H1 (cell line): ENCODE measurements at places on chromosomes 1 and 21. TPM values are rescaled to one million over a fixed set of nuclear protein-coding genes. Genes with fewer than 3 reads are reported as not detected.

GRCh38 chr1:163709636-163710035 lies 387.9 kb downstream of the NUF2 start:
- DNase-seq, result no peak

- no peak for DNase-seq
Measured at GRCh38 chr21:38242061-38242460, 14.7 kb upstream of the KCNJ15 start.

DNA sequence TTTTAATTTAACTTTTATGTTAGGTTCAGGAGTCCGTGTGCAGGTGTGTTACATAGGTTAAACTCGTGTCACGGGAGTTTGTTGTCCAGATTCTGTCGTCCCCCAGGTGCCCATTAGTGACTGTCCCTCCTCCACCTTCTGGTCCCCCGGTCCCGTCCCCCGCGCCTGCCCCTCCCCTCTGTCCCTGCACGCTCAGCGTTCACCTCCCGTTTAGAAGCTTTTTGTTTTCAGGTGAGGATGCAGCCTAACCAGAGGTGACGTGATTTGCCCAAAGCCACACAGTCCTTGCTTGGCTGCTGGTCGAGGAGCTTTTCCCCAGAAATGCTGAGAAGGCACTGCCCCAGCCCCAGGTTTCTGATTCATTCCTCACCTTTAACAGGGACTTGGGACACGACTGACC lies 844 bp downstream of the C1orf146 start:
- no peak for DNase-seq

DNA sequence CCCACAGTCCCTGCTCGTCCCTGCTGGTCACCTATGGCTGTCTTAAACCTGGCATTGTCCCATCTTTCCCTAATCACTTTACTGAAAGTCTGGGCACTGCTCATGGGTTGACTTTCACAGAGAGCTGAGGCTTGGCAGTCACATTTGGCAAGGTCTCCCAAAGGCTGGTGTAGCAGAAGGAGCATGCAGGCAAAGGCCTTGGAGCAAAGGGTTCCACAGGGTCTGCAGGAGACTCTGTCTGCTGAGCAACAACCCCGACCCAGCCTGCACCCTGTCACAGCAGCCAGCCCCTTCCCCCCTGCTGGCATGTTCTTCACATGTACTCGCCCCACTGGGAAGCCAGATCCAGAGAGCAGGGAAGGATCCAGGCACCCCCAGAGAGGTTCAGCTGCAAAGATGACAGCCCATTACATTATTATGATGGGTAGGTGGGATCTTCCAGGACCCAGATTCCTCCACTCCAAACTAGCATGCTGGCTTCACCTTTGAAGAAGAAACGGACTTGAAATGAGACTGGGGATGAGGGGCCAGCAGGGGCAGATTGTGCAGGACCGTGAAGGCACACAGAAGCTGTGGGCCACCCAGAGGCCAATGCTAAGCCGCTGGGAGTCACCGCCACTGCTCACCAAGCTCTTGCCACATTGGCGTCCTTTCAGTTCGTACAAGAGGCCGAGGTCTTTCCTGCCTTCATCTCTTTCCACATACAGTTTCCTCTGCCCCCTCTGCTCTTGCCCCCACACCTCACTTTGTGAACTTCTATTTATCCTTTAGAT lies 14.2 kb upstream of the TMEM125 start:
- DNase-seq, result no peak

DNA sequence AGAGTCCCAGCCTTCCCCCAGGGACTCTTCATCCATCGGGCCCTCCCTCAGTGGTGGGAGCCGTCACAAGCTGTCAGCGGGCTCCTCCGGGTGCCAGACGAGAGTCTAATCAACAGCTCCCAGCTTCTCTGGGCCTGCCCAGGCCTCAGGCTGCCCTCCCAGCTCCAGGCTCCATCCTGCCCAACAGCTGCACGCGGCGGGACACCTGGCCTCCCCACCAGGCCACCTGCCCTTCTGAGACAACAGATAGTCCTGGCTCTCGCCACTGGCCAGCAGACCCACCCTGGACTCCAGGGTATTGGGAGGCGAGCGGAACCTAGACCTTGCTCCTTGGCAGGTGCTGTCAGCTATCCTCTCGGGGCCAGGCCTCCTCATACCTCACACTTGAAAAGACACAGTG lies 3.1 kb downstream of the WNT4 start:
- no peak for DNase-seq

GRCh38 chr1:201716742-201717135 lies 112.2 kb upstream of the IPO9 start:
- DNase-seq, result no peak

- DNase-seq, result no peak
Measured at GRCh38 chr1:205301842-205302588, 19.5 kb downstream of the NUAK2 start.

- no peak for DNase-seq
Measured at GRCh38 chr1:180141381-180141934, 13.2 kb upstream of the QSOX1 start.

- no peak for DNase-seq
Measured at GRCh38 chr1:117930484-117930883, 945 bp downstream of the WDR3 start.

DNA sequence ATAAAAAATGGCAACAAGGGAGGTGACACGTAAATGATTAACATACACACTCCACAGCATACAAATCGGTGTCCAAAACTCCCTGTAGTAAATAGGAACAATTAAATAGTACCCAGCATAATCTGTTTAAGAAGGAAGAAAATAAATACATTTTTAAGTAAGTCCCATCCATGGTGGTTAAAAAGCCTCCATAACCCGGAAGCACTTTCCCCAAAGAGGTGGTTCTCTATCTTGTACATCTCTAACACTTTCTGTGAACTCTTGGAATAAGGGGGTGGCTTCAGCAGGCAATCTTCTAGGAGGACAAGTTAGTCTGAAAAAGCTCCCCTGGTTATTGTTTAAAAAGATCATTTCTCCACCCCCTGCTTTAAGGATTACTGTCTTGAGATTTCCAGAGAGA lies 76.9 kb downstream of the PTPN14 start:
- no peak for DNase-seq

DNA sequence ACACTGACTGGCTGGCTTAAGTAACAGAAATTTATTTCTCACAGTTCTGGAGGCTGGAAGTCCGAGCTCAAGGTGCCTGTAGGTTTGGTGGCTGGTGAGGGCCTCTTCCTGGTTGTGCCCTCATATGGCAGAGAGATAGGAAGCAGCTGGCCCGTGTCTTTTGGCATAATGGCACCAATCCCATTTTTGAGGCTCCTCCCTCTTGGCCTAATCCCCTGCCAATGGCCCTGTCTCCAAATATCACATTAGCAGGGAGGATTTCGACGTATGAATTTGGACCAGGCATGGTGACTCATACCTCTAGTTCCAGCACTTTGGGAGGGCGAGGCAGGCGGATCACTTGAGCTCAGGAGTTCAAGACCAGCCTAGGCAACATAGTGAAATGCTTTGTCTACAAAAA lies 37.4 kb downstream of the AGPAT3 start:
- DNase-seq, result no peak

- no peak for DNase-seq
Measured at GRCh38 chr1:18385239-18385790, 95.4 kb upstream of the KLHDC7A start.

DNA sequence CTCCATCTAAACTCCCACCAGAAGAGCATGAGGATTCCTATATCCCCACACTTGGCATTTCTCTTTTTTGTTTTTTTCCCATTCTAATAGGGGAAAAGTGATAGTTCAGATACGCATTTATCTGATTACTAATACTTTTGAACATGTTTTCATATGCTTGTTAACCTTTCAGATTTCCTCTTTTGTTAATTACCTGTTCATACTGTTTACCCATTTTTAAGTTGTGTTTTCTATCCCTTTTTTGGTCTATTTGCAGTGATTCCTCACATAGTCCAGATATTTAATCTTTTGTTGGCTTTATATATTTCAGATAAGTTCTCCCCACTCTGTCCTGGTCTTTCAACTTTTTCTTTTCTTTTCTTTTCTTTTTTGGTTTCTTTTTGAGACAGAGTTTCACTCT lies 13.6 kb upstream of the PIGK start:
- DNase-seq, result no peak

DNA sequence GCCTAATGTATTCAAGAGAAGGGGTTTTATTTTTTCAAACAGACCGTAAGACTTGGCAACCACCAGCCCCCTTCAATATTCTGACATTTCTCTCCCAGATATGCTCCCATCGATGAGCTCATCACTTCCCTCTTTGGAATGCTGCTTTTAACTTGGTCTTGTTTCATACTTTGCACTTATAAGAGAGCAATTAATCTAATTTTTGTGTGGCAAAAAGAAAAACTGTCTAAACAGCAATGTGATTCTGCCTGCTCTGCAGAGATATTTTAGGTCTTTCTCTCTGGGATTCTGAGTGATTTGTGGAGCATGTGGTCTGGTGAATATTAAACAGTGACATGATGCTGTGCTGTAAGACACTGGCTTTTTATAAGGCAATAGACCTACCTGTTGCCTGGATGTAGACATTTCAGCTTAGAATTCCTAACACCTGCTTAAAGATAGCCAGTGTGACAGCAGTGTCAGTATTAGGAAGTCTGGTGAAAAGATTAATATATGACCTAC lies 284.8 kb downstream of the BACH1 start:
- no peak for DNase-seq

- no peak for DNase-seq
Measured at GRCh38 chr1:175075572-175076568, 8.2 kb downstream of the TNN start.

- no peak for DNase-seq
Measured at GRCh38 chr1:114286179-114286578, 132.5 kb upstream of the SYT6 start.

GRCh38 chr1:206911064-206911663 lies 10.6 kb downstream of the FCMR start:
- DNase-seq, result no peak

GRCh38 chr1:34155860-34156259 lies 9.2 kb downstream of the CSMD2 start:
- no peak for DNase-seq

GRCh38 chr1:231938711-231939110 lies 312.1 kb downstream of the DISC1 start:
- DNase-seq, result no peak

- no peak for DNase-seq
Measured at GRCh38 chr1:240117930-240118329, 26.2 kb downstream of the FMN2 start.

- no peak for DNase-seq
Measured at GRCh38 chr1:230773396-230774033, 26.3 kb downstream of the CAPN9 start.

DNA sequence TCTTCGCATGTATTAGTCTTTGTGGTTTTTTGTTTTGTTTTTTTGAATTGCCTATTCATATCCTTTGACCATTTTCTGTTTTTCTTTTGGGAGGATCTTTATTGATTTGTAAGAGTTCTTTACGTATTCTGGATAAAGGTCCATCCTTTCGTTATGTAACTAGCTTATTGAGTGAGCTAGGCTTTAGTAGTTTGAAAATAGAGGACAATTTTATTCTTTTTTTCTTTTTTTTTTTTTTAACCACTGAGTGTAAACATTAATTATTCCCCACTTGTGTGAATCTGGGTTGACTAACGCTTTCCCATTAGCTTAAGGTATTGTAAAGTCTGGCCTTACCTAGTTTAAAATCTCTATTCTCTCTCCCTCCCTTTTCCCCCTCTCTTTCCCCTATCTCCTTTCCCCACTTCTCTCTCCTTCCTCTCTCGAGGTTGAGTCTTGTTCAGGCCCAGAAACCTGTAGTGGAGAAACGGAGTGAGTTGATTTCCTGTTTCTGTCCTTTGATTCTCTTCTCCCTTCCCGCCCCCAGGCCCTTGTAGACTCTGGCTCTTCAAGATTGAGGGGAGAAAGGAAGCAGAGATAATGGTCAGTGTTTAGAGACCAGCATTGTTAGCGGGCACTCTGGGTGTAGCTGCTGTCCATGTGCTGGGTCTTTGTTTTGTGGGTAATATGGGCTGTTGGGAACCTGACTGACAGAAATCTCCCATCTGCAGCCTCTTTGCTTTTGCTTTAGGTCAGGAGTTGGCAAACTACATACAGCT lies 1.5 kb downstream of the MORC3 start:
- DNase-seq, result no peak

GRCh38 chr1:229101011-229101871 lies 169.7 kb upstream of the RAB4A start:
- no peak for DNase-seq

DNA sequence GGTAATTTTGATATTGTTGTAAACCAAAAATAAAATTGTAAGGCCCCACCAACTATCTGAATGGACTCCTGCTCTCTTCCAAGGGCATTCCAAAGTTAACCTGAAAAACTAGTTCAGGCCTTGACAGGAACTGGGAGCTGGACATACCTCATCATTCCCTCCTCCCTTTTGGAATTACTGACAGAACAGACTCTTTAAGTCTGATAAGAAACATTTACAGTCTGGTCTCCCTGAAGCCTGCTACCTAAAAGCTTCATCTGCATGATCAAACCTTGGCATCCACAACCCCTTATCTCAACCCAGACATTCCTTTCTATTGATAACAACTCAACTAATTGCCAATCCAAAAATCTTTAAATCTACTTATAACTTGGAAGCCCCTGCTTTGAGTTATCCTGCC lies 123.8 kb downstream of the TLR5 start:
- DNase-seq, result no peak

- no peak for DNase-seq
Measured at GRCh38 chr1:163307479-163308171, 14.1 kb upstream of the NUF2 start.

DNA sequence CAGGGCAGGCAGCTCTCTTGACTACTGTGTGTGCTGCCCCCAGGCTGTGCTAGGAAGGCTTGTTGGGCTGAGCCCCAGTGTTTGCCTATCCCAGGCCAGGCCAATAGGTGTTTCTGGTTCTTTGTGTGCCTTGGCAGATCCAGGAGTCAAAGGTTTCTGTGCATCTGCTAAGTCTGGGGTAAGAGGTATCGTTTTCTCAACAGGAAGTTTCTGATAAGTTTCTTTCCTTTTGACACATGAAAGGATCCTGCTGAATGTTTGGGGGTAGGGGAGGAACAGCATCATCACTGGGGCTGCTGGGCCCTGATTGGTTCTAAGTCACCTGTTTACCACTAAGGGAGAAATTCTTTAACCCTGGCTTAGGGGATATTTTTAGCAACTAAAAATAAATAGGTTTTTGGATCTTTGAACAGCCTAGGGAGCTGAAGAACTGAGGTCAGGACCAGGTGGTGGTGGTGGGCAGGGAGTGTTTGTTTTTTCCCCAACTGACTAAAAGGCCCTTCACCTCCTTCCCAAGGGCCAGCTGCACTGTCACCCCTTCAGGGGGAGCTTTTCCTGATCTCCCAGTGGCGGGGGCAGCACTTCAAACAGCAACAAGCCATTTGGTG lies 85.1 kb downstream of the KCNN3 start:
- DNase-seq, result no peak

GRCh38 chr21:43944757-43945156 lies 67.4 kb upstream of the TRAPPC10 start:
- DNase-seq, result no peak

GRCh38 chr1:37434292-37435225 lies 39.8 kb upstream of the ZC3H12A start:
- peak; percentile 95 for DNase-seq

- no peak for DNase-seq
Measured at GRCh38 chr1:26168410-26169197, at the start of gene C1orf232. TSS of gene C1orf232 (minus strand) at chr1:26168963. CDS start at chr1:26168499, 464 bp downstream.

YIPF1 gene
- 31.8 and 32.6 TPM in 2 replicates for total RNA-seq

ALPL gene
- 175 and 178 TPM in 2 replicates for total RNA-seq

SORT1 gene
- 67.4 and 69.6 TPM in 2 replicates for total RNA-seq

PDE9A gene
- 45.7 and 45.9 TPM in 2 replicates for total RNA-seq

TDRD10 gene
- 0.15 TPM in 1 of 2 replicates, not detected in the other for total RNA-seq

PLPP3 gene
- 30.6 and 33.2 TPM in 2 replicates for total RNA-seq

TTC34 gene
- total RNA-seq, result 0.36 and 0.50 TPM in 2 replicates

SPRR2B gene
- total RNA-seq, result not detected in 2 replicates

LCE2C gene
- not detected in 2 replicates for total RNA-seq

SLC2A5 gene
- total RNA-seq, result not detected in 2 replicates

SPRR2F gene
- 1.0 and 1.1 TPM in 2 replicates for total RNA-seq

HLX gene
- total RNA-seq, result 0.30 and 0.50 TPM in 2 replicates

SPATA46 gene
- not detected in 2 replicates for total RNA-seq

ZNHIT6 gene
- 17.2 and 17.3 TPM in 2 replicates for total RNA-seq

BARHL2 gene
- 0.15 TPM in 2 replicates for total RNA-seq
